IgD-negative memory B cell (primary cell): ENCODE measurements at places on chromosomes 5 and 9. TPM values are rescaled to one million over a fixed set of nuclear protein-coding genes. Genes with fewer than 3 reads are reported as not detected.

Gene KLF4
- 0.13 TPM for polyA plus RNA-seq

Gene CYLC2
- not detected for polyA plus RNA-seq

Gene NSUN2
- polyA plus RNA-seq = 33.1 TPM

Gene FGFR4
- polyA plus RNA-seq = 0.38 TPM

Gene SYNPO
- polyA plus RNA-seq = 4.8 TPM

Gene DNAI1
- not detected for polyA plus RNA-seq

Gene DNM1
- 0.18 TPM for polyA plus RNA-seq

Gene MRPS30
- polyA plus RNA-seq = 76.0 TPM

Gene KCNV2
- polyA plus RNA-seq = not detected

Gene RAB24
- polyA plus RNA-seq = 42.9 TPM

Gene TLX3
- not detected for polyA plus RNA-seq

Gene CD180
- 99.1 TPM for polyA plus RNA-seq

Gene RASGEF1C
- not detected for polyA plus RNA-seq

Gene RICTOR
- 11.8 TPM for polyA plus RNA-seq

Gene OLFM1
- 0.20 TPM for polyA plus RNA-seq

Gene AMBP
- polyA plus RNA-seq = not detected

Gene ZNF169
- polyA plus RNA-seq = 3.2 TPM

Gene ARHGEF37
- 0.36 TPM for polyA plus RNA-seq

Gene SVEP1
- not detected for polyA plus RNA-seq

Gene TRIM36
- polyA plus RNA-seq = not detected

Gene EIF4EBP3
- 32.9 TPM for polyA plus RNA-seq

Gene SPATA31D4
- not detected for polyA plus RNA-seq

Gene AFAP1L1
- not detected for polyA plus RNA-seq

Gene CLTA
- 82.0 TPM for polyA plus RNA-seq
